Esophagus mucosa (tissue), 1 donor: ENCODE measurements at places on chromosomes 11 and 22.

- no peak for ATAC-seq
These were observed 33.2 kb downstream of the KIAA0930 start for GRCh38 chr22:45207533-45207932.

DNA sequence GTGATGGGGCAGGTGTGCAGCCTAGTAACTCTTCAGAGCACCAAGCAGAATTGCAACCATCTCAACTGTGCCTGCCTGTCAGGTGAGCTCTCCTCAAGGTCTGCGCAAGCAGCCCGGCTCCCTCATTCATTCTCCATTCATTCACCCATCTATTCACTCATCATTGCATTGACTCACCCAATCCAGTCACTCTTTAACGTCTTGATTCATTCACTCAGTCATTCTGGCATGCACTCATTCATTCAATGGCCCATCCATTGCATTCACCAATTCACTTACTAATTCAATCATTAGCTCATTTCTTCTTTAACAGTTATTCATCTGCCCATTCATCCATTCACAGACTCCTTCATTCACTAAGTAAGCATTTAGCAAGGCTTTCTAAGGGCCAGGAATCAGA is 111.8 kb downstream of the PDE2A start:
- ATAC-seq = no peak

GRCh38 chr11:61969391-61969758 is 1.9 kb upstream of the FTH1 start:
- ATAC-seq = no peak

DNA sequence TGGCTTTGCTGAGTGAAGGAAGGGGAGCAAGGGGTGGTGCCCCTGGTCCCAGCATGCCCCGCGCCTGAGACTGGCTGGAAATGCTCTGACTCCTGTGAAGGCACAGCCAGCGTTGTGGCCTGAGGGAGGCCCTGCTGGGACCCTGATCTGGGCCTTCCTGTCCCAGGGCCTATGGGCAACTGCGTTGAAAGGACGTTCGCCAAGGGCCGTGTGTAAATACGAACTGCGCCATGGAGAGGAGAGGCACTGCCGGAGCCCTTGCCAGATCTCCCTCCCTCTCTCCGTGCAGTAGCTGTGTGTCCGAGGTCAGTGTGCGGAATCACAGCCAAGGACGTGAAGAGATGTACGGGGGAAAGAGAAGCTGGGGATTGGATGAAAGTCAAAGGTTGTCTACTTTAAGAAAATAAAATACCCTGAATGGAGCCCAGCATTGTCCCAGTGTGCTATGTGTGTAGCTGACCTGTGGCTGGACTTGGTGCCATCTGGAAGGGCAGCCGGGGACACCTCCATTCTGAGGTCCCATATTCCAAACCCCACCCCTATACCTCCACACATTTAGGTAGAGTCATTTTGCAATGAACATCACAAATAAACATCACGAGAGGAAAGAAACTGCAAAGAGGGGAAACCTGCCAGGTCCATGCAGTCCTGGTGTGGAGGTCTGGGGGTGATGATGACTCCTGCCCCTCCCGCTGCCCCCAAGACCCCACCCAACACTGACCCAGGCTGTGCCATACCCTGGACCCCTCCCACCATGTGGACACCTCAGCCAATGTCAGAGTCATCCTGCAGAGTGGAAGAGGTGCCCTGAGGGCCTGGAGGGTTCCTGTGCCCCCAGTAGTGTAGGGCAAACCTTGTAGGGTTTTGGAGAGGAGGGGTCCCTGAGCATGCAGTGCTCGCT is 16.9 kb downstream of the RSPH14 start:
- ATAC-seq = no peak

DNA sequence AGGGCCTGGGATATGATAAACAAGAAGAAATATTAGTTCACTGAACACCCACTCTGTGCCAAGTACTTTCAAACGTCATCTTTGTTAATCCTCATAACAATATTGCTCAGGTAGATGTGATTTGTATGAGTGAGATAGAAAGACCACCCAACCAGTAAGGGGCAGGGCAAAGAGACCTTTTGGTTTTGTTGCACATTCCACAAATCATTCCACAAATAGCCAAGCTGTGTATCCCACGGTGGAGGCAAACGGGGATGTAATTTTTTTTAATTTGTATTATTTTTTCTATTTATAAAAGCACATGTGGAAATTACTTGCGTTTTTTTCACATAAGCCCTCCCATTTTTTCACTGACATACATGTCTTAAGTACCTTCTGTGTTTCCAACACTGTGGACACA is 29.0 kb downstream of the LAYN start:
- ATAC-seq = no peak

DNA sequence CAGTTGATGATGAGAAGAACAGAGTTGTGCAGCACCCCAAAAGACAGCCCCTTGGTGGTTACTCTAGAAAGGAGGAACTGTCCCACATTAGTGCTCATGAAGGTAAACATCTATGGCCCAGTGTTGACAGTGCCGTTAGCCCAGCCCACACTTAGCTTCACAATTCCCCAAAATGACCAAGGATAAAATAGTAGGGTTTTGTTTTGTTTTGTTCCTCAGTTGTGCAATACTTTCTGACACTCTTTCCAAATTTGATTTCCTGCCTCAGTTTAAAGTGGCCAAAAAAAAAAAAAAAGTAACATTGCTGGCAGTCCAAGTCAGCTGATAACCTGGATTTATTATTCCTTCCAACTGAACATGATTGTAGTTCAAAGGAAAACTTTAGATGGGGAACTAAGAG is 269.4 kb downstream of the TMEM135 start:
- ATAC-seq = no peak

DNA sequence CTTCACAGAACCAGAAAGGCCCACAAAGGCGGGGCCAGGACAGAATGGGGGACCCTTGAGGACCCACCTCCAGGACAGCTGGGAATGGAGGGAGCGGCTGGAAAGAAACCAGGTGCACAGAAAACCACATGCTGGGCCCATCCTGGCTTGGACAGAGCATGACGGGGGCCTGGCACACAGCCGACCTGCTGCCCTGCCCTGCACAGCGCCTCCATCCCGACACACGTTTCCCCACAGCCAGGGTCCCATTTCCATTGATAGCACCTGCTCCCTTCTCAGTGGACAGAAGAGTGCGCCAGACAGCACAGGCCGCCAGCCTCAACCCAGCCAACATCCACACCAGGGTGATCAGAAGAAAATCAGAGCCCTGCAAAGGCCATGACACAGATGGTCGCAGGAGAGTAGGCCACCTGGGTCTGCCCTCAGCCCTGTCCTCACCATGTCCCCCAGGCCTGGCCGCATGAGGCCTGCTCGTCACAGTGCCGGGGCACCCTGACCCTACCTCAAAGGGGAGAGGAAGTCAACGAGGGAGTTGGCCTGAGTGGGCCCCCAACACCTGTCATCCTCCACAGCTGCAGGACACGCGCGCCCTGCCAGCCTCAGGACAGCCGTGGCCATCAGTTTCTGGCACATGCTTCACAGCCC is 28.1 kb downstream of the BRD1 start:
- no peak for ATAC-seq

GRCh38 chr11:85723088-85723487 is 37.1 kb upstream of the CCDC89 start:
- no peak for ATAC-seq

- ATAC-seq = no peak
These were observed 47.0 kb downstream of the GRAMD4 start for GRCh38 chr22:46667245-46667623.

- no peak for ATAC-seq
These were observed 40.0 kb downstream of the CACNG2 start for GRCh38 chr22:36663561-36663960.

GRCh38 chr11:57775491-57775890 is 13.9 kb downstream of the CTNND1 start:
- no peak for ATAC-seq

DNA sequence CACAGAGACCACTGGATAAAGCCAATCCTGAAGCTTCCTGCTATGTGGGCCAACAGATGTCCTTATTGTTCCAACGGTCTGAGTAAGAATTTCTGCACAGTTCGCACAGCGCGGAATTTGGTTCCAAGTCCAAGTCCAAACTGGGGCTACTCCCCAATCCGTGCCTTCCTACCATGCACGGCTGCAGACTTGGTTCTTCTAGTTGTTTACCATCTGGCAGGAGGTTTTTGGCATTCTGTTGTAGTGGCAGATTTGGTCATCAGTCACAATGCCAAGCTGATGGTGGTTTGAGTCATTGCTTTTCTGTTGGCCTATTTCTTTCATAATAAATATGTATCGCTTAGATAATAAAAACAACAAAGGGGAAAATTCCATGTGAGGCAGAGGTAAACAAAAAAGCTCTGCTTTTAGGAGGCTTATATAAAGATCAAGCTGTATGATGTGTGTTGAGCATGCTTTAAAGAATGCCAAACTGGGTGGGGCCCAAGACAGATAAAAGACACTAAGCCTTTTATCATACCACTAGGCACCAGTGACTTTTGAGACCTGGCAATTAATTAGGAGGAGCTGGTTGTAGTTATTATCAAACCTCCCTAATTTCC is 52.5 kb upstream of the SYN3 start:
- no peak for ATAC-seq

GRCh38 chr11:112932593-112932992 is 28.6 kb upstream of the NCAM1 start:
- no peak for ATAC-seq

DNA sequence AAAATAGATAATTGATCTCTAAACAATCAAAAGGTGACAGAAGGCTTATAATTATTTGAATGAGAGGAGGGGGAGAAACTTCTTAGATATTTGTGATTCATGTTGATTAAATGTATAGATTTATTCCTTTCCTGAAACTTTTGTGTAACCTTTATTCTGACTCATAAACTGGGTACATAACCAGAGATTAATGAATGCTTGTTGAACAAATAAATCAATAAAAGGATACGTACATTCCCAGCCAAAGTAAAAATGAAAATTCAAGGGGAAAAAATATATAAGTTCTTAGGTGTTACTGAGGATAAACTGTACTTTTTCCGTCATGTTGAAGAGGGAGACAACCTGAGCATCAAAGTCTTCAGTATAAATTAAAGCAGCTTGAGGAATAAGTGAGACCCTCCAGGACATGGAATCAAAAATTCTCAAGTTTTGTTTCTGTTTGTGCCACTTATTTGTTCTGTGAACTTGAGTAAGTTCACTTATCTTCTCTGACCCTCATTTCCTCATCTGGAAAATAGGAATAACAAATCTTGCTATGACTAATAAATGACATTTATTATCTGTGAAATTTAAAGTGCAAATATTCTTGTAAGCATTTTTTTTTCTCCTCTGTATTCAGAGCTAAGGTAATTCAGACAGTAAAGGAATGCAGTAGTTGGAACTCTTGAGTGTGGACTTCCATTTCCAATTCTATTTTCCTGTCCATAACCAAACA is 195.4 kb downstream of the METTL15 start:
- ATAC-seq = no peak

GRCh38 chr11:121464352-121464946 is 11.7 kb upstream of the SORL1-AS1 start:
- peak; percentile 60 for ATAC-seq

GRCh38 chr11:79467761-79468160 is 26.9 kb upstream of the TENM4 start:
- ATAC-seq = no peak

DNA sequence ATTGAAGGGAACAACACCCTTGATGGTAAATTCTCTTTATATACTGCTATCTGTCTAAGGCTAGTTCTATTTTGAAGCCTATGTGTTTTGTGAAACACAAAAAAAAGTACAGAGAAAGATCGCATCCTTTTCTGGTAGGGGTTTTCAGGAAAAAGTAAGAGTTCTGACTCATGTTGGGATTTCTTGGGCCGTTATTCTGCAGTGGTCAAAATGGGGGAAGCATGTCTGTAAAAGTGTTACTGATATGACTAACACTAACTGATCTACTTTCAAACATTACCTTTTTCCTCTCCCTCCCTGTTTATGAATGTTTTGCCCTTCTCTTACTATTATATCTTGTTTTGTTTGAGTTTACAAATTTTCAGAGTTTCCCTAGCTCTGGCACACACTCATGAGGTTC is 53.9 kb downstream of the CTNND1 start:
- no peak for ATAC-seq

- ATAC-seq = no peak
These were observed 61.1 kb downstream of the IRAG1 start for GRCh38 chr11:10632483-10632882.

DNA sequence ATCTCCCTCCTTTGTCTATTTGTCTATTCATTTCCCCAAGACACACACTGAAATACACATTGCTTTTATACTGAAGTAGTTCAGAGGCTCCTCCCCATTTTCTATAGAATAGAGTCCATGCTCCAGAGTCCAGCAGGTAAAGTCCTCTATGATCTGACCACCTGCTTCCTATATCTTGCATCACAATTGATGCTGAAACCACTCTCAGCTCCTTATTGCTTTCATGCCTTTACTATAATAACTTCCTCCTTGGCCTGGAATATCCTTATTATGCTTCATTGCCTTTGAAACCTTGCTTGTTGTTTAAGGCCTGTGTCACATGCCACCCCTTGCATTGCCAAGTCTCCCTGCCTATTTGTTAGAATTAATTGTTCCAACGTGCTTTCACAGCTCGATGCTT is 12.6 kb downstream of the OR6Q1 start:
- no peak for ATAC-seq

DNA sequence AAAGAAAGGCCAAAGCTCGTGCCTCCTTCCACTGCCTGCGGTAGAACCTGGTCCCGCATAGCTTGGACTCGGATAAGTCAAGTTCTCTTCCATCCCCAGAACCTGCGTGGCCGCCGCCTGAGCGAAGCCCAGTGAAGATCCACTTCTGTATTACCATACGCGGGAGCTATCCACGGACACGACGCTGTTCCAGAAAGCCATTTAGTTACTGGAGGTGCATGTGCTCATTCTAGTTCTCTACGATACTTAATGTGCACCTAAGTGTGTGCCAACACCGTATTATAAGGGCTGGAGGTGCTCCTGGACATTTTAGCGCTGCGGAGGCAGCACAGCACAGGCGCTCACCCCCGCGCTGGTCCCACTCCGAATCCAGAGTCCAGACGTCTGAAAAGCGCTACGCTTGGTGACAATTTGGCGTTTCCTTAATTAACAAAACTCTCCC is 1.4 kb downstream of the WT1 start:
- ATAC-seq = no peak

- peak; percentile 94 for ATAC-seq
These were observed 507.6 kb upstream of the LARGE1 start for GRCh38 chr22:34427841-34428240.

- no peak for ATAC-seq
These were observed 36.2 kb downstream of the USP35 start for GRCh38 chr11:78224906-78225420.

GRCh38 chr11:102465696-102466095 is 13.1 kb upstream of the TMEM123 start:
- no peak for ATAC-seq

GRCh38 chr11:34380696-34381095 is 22.9 kb upstream of the ABTB2 start:
- peak; percentile 41 for ATAC-seq

DNA sequence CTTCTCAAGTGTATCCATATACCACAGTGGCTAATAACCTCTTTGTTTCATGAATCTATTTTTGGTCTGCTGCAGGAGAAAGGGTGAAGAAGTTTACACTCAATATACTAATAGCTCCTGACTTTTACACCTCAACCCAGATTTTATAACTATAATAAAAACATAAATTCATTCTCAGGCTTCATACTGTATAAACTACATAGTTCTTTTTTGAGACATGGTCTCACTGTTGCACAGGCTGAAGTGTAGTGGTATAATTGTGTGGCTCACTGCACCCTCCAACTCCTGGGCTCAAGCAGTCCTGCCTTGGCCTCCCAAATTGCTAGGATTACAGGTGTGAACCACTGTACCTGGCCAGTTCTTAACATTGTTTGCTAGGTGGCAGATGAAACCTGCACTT is 17.8 kb upstream of the CCDC179 start:
- ATAC-seq = no peak
